ENCODE measurements at places on chromosomes 6 and 20. TPM values are rescaled to one million over a fixed set of nuclear protein-coding genes. Genes with fewer than 3 reads are reported as not detected.

DNA sequence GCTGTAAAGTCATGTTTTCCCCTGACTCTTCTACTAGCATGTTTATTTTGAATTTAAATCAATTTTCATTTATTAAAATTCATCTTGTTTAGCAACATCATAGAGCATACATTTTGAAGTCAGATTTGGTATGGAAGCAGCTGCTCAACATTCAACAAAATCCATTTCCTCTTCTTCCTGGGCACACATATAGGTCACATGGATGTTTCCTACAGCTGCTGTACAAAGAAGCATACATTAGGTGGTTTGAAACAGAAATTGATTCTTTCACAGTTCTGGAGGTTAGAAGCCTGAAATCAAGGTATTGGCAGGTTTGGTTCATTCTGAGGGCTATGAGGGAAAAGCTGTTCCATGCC is 495.2 kb downstream of the RFPL4B start:
- DNase-seq, result no peak

- DNase-seq, result no peak
Measured at GRCh38 chr20:58228484-58229197, at the start of gene ANKRD60. Gene ANKRD60 (minus strand): TSS chr20:58228653. CDS start chr20:58228653, 0 bp downstream.

DNA sequence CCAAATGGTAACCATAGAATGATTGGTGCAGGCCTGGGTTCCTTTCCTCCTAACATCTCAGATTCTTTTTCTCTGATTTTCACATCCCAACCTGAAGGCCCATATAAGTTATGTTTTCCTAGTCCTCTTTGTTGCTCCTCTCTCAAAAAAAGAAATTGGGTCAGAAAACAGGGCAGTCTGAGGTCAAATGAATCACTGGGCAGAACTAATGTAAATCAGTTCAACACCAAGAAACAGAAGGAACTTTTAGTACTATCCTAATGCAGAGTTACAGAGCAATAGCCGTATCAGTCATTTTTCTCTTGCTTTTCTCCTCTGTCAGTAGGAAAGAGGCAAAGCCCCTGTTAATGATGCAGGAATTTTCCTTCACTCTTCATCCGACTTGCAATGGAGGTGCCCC is 11.0 kb upstream of the TPD52L1 start:
- no peak for DNase-seq

The HTR1E gene
- total RNA-seq, result 0.26 TPM

The TSPO2 gene
- total RNA-seq, result not detected

DNA sequence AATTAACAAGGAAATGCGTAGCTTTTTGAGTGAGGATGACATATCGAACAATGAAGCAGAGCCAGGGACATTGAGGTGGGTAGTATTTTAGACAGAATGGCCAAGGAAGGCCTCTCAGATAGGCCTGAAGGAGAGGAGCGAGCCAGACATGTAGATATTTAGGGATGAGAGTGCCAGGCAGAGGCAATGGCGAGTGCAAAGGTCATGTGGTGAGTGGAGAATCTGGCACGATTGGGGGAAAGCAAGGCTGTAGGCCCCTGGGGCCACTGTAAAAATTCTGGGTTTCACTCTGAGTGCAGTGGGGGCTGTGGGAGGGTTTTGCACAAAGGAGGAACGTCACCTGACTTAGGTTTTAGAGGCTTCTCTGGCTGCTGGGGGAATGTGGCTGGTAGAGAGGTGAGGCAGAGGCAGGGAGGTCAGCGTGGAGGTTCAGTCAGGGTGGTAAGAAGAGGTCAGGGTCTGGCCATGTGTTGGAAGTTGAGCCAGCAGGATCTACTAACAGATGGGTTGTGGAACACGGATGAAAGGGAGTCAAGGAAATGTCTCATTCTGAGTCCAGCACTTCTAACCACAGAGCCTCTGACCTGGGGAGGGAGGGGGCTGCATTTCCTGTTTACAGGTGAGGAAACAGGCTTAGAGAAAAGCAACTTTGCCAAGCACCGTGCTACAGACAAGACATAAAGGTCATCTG is 11.3 kb downstream of the SIRPA start:
- no peak for DNase-seq
